Breast epithelium (tissue), 4 donors: ENCODE measurements at places on chromosomes 1 and 21. TPM values are rescaled to one million over a fixed set of nuclear protein-coding genes. Genes with fewer than 3 reads are reported as not detected.
A peak's percentile ranks its signal among the peaks of the same experiment; 100 is the strongest.

- H3K27me3 ChIP-seq = no peaks in the 10 kb centered on the region
- no peak overlapping the region for H3K27ac ChIP-seq
- H3K36me3 ChIP-seq = no peaks in the 10 kb centered on the region
- no peak overlapping the region for H3K4me3 ChIP-seq
- no peak for DNase-seq
- no peaks in the 10 kb centered on the region for H3K4me1 ChIP-seq
These were observed 25.0 kb downstream of the GIPC2 start for GRCh38 chr1:78070758-78071157.

GRCh38 chr1:93177991-93178390, 2.2 kb downstream of the TMED5 start:
- no peaks in the 10 kb centered on the region for H3K27me3 ChIP-seq
- no peak overlapping the region for H3K27ac ChIP-seq
- H3K4me1 ChIP-seq = no peaks in the 10 kb centered on the region

GRCh38 chr1:173411835-173412742, 65.0 kb upstream of the PRDX6 start:
- H3K4me1 ChIP-seq = no peaks in the 10 kb centered on the region
- H3K27me3 ChIP-seq = no peaks in the 10 kb centered on the region
- no peak overlapping the region for H3K4me3 ChIP-seq
- H3K36me3 ChIP-seq = no peaks in the 10 kb centered on the region
- H3K27ac ChIP-seq = no peak overlapping the region

DNA sequence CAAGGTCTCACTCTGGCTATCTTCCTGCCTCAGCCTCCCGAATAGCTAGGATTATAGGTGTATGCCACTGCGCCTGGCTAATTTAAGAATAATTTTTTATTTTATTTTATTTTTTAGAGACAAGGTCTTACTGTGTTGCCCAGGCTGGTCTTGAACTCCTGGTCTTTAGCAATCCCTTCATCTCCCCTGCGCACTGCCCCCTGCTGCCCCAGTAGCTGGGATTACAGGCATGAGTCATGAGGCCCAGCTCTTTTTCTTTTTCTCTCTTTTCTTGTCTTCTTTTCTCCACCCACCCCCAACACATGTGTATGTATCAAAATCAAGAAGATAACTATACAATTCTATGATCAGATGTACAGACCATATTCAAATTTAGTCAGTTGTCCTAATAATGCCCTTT, 87.2 kb downstream of the PEX14 start:
- no peaks in the 10 kb centered on the region for H3K36me3 ChIP-seq
- no peak overlapping the region for H3K4me3 ChIP-seq
- DNase-seq = no peak

- DNase-seq = no peak
- no peaks in the 10 kb centered on the region for H3K36me3 ChIP-seq
- no peak overlapping the region for H3K27ac ChIP-seq
- no peaks in the 10 kb centered on the region for H3K4me1 ChIP-seq
- peaks cover 4% of the 10 kb centered on the region for H3K27me3 ChIP-seq
- H3K4me3 ChIP-seq = no peak overlapping the region
These were observed 3.0 kb downstream of the CRCT1 start for GRCh38 chr1:152517237-152517811.

The FAM151A gene
- total RNA-seq = 0.16 TPM

The RRP15 gene
- 6.2 TPM for total RNA-seq

The NEK2 gene
- total RNA-seq = not detected

- H3K4me3 ChIP-seq = no peak overlapping the region
- no peaks in the 10 kb centered on the region for H3K4me1 ChIP-seq
- H3K36me3 ChIP-seq = no peaks in the 10 kb centered on the region
- H3K27me3 ChIP-seq = no peaks in the 10 kb centered on the region
- no peak overlapping the region for H3K27ac ChIP-seq
- no peak for DNase-seq
These were observed 8.4 kb upstream of the C1orf185 start for GRCh38 chr1:51093581-51093980.

GRCh38 chr1:71167505-71167904, 86.7 kb upstream of the ZRANB2 start:
- H3K4me3 ChIP-seq = no peak overlapping the region
- DNase-seq = no peak
- H3K27me3 ChIP-seq = no peaks in the 10 kb centered on the region
- no peak overlapping the region for H3K27ac ChIP-seq

The PTPN14 gene
- total RNA-seq = 30.4 TPM

The CORT gene
- not detected for total RNA-seq

DNA sequence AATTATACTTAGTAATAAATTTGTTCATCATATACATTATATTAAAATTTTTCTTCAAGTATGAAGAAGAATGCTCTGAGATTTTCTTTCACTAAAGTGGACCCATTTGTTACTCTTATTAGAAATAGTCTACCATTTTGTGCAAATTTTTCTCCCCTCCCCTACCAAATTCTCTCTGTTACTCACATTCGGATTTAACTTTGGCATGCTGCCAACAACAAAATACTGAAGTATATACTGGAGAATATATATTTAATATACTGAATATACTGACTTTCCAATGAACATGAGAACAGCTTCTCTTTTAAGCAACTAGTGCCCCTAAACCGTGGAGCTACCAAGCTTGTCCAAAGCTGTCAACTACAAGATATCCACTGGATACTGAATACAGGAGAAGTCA, 57.2 kb downstream of the CENPF start:
- no peak overlapping the region for H3K27ac ChIP-seq
- no peaks in the 10 kb centered on the region for H3K36me3 ChIP-seq
- H3K4me1 ChIP-seq = no peaks in the 10 kb centered on the region
- no peak overlapping the region for H3K4me3 ChIP-seq

- no peaks in the 10 kb centered on the region for H3K4me1 ChIP-seq
- H3K27me3 ChIP-seq = no peaks in the 10 kb centered on the region
- no peaks in the 10 kb centered on the region for H3K36me3 ChIP-seq
- H3K4me3 ChIP-seq = no peak overlapping the region
- DNase-seq = no peak
- H3K27ac ChIP-seq = no peak overlapping the region
These were observed 31.1 kb downstream of the ROR1 start for GRCh38 chr1:63804829-63805484.

GRCh38 chr1:158122833-158123388, 57.8 kb upstream of the CD1D start:
- H3K4me3 ChIP-seq = no peak overlapping the region
- H3K36me3 ChIP-seq = no peaks in the 10 kb centered on the region
- no peaks in the 10 kb centered on the region for H3K4me1 ChIP-seq
- DNase-seq = no peak
- no peak overlapping the region for H3K27ac ChIP-seq

DNA sequence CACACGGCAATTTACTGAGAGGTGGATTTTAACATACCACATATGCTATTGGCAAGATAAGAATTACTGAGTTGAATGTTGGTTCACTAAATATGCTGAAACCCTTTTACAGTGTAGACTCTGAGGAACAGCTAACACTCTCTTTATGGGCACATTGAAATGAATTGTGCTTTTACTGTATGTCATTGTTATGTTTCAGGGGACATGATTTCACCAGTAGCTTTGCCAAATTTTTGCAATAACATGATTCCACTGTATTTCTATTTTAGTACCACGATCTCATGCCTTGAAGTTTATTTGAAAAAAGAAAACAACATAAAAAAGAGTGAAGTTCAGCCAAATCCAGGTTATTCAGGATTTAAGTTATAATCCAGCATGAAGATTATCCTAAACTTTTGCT, 188.5 kb downstream of the HLX start:
- H3K4me3 ChIP-seq = no peak overlapping the region
- H3K4me1 ChIP-seq = no peaks in the 10 kb centered on the region
- no peaks in the 10 kb centered on the region for H3K27me3 ChIP-seq
- H3K36me3 ChIP-seq = no peaks in the 10 kb centered on the region
- H3K27ac ChIP-seq = no peak overlapping the region

DNA sequence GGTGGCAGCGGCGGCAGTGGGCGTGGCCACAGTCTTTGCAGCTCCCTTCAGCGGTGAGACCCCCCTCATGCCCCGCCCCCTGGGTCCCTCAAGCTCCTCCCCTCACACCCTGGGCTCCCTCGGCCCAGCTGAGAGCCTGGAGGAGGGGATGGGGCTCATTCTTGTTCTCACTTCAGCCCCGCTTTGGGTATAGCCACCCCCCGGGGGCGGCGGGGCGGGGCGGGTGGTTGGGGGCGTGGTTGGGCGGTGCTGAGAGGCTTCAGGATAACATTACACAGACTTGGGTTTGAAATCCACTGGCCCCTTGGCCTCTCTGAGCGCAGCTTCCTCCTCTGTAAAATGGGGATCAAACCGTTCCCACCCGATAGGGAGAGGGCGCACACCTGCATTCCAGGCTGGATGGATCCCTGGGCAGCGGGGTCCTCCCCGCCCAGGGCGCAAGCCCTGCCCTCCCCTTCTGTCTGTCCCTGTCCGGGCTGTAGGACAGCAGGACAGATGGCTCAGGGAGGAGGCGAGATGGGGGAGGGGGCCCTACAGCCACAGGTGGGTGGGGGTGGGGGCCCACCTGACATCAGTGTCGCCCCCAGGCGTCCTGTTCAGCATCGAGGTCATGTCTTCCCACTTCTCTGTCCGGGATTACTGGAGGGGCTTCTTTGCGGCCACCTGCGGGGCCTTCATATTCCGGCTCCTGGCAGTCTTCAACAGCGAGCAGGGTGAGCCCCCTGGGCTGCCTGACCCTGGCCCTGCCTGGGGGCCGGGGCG, 5.1 kb downstream of the CLCNKA start:
- no peaks in the 10 kb centered on the region for H3K36me3 ChIP-seq
- H3K27ac ChIP-seq = no peak overlapping the region
- DNase-seq = peak; percentile 56

The EXO5 gene
- 11.5 TPM for total RNA-seq

GRCh38 chr1:47837866-47838561, 159.2 kb downstream of the TRABD2B start:
- H3K27ac ChIP-seq = no peak overlapping the region
- H3K4me3 ChIP-seq = no peak overlapping the region
- no peaks in the 10 kb centered on the region for H3K4me1 ChIP-seq
- H3K36me3 ChIP-seq = no peaks in the 10 kb centered on the region
- no peak for DNase-seq

DNA sequence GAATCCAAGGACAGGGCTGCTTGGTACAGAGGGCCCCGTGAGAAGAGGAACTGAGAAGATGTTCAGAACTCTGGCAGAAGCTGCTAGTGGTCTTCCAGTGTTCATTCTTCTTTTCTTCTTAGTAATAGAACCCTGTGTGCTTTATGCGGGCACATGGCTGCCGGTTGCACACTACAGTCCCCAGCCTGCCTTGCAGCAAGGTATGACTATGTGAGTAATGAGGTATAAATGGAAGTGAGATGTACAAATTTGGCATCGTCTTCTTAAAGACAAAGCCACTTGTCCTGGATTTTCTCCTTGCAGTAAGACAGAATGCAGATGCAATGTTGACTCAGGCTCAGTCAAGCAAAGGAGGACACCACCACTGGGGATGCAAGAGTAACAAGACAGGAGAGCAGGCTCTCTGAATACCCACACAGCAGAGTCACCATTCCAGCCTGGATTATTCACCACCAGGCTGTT, 15.0 kb upstream of the ATP1B1 start:
- H3K27ac ChIP-seq = no peak overlapping the region
- H3K27me3 ChIP-seq = no peaks in the 10 kb centered on the region

GRCh38 chr1:246138781-246139180, 368.3 kb downstream of the SMYD3 start:
- DNase-seq = no peak
- H3K36me3 ChIP-seq = no peaks in the 10 kb centered on the region
- H3K4me3 ChIP-seq = no peak overlapping the region
- H3K27me3 ChIP-seq = no peaks in the 10 kb centered on the region

The RNU1-4 gene
- under 0.01 TPM for total RNA-seq

The PRDM16 gene
- total RNA-seq = 3.6 TPM

- no peak overlapping the region for H3K4me3 ChIP-seq
- H3K27me3 ChIP-seq = no peaks in the 10 kb centered on the region
- H3K27ac ChIP-seq = no peak overlapping the region
- no peak for DNase-seq
- H3K36me3 ChIP-seq = no peaks in the 10 kb centered on the region
- no peaks in the 10 kb centered on the region for H3K4me1 ChIP-seq
These were observed 37.0 kb upstream of the TMEM52 start for GRCh38 chr1:1956101-1956500.

- H3K27me3 ChIP-seq = no peaks in the 10 kb centered on the region
- no peaks in the 10 kb centered on the region for H3K36me3 ChIP-seq
- H3K27ac ChIP-seq = peak overlapping the region; percentile 32
- no peak for DNase-seq
These were observed 210.9 kb downstream of the KAZN start for GRCh38 chr1:14809191-14809981.

DNA sequence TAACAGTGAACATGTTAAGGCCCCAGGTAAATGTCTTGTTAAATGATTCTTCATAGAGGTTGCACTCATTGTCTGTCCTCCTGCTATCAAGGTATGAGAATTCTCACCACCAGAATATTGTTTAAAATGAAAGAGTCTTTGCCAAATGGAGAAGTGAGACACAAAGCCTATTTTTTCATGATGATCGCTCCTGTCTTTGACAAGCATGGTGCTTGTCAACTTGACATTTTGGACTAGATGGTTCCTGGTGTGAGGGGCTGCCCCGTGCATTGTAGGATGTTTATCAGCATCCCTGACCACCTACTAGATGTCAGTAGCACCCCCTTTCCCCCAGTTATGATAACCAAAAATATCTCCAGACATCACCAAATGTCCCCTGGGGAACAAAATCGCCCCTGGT, 65.6 kb downstream of the MDM4 start:
- no peaks in the 10 kb centered on the region for H3K4me1 ChIP-seq
- H3K4me3 ChIP-seq = no peak overlapping the region
- no peaks in the 10 kb centered on the region for H3K36me3 ChIP-seq
- DNase-seq = no peak
- H3K27me3 ChIP-seq = no peaks in the 10 kb centered on the region

DNA sequence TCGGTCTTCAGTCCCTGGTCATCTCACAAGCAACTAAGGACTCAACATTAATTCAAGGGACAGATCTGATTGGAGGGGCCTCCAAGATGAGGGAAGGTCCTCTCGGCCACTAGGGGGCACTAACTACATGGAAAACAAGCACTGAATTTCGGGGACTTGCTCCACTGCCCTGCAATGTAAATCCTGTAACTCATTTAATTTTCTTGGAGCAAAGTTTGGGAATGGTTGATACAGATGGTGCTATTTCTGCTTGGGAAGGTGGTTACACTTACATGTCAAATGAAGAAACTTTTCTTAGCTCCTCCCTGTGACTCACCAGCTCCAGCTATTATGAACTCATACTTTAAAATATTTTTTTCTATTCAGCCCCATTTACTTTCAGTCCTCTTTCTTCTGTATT, 97.4 kb upstream of the KCNJ15 start:
- no peaks in the 10 kb centered on the region for H3K27me3 ChIP-seq
- H3K4me3 ChIP-seq = no peak overlapping the region

- no peak overlapping the region for H3K4me3 ChIP-seq
- no peaks in the 10 kb centered on the region for H3K36me3 ChIP-seq
- H3K4me1 ChIP-seq = no peaks in the 10 kb centered on the region
These were observed 886.9 kb downstream of the AMY1C start for GRCh38 chr1:104636581-104636980.
